Neural crest cell (in vitro differentiated cells): ENCODE measurements at places on chromosomes 1 and 21. TPM values are rescaled to one million over a fixed set of nuclear protein-coding genes. Genes with fewer than 3 reads are reported as not detected.

The RNF186 gene
- not detected in 2 replicates for total RNA-seq

DNA sequence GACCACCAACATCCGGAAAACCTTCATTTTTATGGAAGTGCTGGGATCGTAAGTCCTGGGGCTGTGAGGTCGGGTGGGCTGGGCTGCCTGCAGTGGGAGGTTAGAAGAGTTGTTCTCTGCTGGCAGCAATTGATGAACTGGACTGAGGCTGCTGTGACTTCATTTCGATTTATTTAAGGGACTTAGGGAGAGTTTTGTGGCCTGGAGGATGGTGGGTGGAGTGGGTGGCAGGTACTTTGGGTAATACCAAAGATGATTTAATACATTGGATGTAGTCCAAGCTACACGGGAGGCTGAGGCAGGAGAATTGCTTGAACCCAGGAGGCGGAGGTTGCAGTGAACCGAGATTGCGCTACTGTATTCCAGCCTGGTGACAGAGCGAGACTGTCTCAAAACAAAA, 11.5 kb downstream of the CAMK1G start:
- no peak for DNase-seq

- DNase-seq: no peak
Observed at GRCh38 chr1:79259390-79260336, 253.1 kb upstream of the ADGRL4 start.

- DNase-seq: no peak
Observed at GRCh38 chr1:42423681-42424080, 32.1 kb downstream of the ZMYND12 start.

- DNase-seq: no peak
Observed at GRCh38 chr1:219772265-219773036, 155.9 kb downstream of the SLC30A10 start.
